Esophagus squamous epithelium (tissue), 5 donors: ENCODE measurements at places on chromosomes 2 and 18.

DNA sequence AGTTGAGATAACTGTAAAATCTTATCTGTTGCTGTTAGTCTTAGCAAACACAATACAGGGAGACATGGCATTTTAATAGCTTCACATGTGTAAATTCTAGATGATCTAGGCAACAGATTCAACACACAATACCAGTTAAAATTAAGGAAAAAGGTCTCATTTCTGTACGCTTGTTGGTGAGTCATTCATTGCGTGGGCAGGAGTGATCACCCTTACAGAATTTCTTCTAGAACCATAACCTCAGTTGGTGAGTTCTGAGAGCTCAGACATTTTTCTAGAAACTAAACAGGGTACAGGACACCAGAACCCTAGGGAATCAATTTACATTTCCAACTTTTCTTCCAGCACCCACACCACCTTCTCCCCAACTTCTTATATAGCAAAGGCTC is 81.9 kb downstream of the SLC8A1 start:
- no peak for DNase-seq

DNA sequence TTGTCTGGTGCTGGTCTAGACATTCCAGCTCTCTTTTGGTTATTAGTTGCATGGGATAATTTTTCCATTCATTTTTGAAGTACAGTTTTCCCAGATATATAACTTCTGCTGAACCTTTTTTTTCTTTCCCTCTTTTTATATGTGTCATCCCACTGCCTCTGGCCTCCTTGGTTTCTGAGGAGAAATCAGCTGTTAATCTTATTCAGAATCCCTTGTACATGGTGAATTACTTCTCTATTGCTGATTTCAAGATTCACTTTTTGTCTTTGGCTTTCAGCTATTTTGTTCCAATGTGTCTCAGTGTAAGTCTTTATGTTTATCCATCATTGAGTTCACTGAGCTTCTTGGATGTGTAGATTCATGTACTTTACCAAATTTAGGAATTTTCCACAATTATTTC is 99.7 kb downstream of the ARHGEF4 start:
- DNase-seq, result no peak

- DNase-seq, result no peak
Observed at GRCh38 chr2:154240921-154241379, 369.2 kb downstream of the GALNT13 start.

GRCh38 chr2:82837588-82838304 is 1621.3 kb downstream of the SUCLG1 start:
- no peak for DNase-seq

- DNase-seq, result no peak
Observed at GRCh38 chr18:52325997-52326396, 14.0 kb upstream of the DCC start.
